ELR (cell line): ENCODE measurements at places on chromosomes 3 and 15.

DNA sequence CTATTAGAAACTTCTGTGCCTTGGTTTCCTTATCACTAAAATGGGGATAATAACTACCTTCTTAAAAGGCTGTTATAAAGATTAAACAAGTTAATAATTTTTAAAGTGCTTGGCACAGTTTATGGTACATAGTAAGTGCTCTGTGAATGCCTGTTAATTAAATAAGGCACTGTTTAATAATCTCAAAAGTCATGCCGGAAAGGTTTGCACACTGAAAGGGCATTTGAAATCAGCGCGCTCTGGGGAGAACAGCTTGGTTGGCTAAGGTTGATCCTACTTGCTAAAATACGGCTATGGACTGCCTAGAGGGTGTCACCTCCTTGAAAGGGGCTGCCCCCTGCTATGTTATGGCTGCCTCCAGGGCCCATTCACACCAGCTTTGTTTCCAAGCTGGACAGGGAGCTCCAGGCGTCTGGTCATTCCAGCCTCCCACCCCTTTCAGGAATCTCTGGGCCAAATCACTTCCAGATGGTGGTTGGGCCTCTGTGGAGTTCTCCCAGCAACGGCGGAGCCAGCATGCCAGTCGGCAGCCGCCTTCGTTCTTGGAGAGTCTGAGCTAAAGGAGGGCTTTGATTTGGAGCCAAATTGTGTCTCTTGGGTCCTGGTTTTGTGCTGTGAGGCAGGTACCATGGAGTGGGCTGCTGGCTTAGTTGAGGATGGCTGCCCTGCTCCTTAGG lies 5.9 kb downstream of the FLNB start:
- peak; percentile 73 for DNase-seq

- no peak for DNase-seq
Measured at GRCh38 chr3:123055352-123055751, 11.5 kb upstream of the PDIA5 start.

DNA sequence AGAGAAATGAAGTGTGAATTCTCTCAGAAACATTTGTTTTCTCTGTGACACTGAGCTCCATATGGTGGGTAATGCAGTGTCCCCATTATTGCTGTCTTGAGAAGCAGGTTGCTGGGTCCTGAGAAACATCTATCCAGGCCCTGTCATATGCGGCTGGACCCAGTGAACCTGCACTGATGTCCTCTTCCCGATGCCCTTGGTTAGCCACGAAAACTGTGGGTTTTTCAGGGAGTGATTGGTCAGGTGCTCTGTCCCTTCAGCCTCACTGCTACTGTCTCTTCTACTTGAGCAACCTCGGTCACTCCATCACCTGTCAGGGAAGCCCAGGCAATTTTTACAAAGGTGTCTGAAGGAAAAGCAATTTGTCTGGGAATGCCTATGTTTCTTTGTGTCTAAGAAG lies 77.0 kb downstream of the SLC7A14 start:
- DNase-seq = no peak

- peak; percentile 31 for DNase-seq
Measured at GRCh38 chr3:75192146-75192616, 471.9 kb upstream of the FRG2C start.

DNA sequence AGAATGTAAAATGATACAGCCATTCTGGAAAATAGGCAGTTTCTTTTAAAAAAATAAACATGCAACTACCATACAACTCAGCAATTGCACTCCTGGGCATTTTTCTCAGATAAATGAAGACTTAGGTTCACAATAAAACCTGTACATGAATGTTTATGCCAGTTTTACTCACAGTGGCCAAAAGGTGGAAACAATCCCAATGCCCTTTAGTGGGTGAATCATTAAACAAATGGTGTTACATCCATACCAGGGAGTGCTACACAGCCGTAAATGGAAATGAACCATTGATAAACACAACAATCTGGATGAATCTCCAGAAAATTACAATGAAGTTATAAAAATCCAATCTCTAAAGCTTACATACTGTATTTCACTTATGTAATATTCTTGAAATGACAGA lies 140.3 kb downstream of the ADAMTSL3 start:
- no peak for DNase-seq

DNA sequence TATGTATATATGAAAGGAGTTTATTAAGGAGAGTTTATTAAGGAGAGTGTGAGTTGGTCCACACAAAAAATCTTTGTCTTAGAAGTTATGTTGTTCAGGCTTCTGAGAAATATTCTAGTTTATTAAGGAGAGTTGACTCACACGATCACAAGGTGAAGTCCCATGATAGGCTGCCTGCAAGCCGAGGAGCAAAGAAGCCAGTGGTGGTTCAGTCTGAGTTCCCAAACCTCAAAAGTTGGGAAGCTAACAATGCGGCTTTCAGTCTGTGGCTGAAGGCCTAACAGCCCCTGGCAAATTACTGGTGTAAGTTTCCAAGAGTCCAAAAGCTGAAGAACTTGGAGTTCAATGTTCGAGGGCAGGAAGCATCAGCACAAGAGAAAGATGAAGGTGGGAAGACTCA lies 42.4 kb upstream of the DAZL start:
- DNase-seq = no peak

- no peak for DNase-seq
Measured at GRCh38 chr3:197021729-197022404, 7.8 kb downstream of the MELTF start.
